Activated CD4-positive, alpha-beta T cell treated with anti-CD3 and anti-CD28 coated beads for 4 hours (primary cell): ENCODE measurements at places on chromosomes 5 and 9.

DNA sequence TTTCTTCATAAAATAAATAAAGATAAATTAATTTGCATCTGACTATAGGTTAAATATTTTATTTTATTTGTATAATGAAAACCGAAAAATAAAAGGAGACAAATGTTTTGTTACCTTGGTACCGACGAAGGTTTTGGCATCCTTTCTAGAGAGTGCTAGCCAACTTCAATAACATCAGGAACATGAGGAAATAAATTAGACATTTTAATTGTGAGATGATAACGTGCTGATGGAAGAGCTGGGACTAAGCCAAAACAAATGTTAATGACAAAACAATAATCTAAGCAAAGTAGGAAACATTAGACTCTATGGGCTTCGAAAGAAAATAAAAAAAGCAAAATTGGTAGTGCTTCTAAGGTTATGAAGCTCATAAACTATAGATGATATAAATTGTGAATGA, 201.0 kb downstream of the IRX2 start:
- no peak for DNase-seq

- DNase-seq = no peak
These were observed 61.4 kb upstream of the SRP19 start for GRCh38 chr5:112799661-112800060.

GRCh38 chr5:4984461-4984860, 155.7 kb upstream of the ADAMTS16 start:
- no peak for DNase-seq

DNA sequence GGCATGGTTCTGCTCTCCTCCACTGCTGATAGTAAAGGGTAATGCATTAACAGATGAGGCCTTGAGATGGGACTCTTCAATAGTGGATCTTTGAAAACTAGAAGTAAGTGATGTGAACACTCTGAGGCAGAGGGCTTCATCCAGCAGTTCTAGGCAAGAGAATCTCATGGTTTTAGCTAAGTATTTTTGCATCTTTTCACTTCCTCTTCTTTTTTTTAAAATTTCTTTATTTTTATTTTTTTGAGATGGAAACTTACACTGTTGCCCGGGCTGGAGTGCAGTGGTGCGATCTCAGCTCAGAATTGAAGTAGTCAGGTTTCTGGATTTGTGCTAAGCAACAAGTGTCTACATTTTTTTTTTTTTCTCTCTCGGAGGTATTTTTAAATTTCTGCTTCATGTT, 101.9 kb downstream of the MTRR start:
- DNase-seq = no peak

- no peak for DNase-seq
These were observed 144.1 kb downstream of the MAT2B start for GRCh38 chr5:163649514-163649913.

GRCh38 chr9:135748676-135749075, 46.7 kb downstream of the KCNT1 start:
- DNase-seq = no peak

DNA sequence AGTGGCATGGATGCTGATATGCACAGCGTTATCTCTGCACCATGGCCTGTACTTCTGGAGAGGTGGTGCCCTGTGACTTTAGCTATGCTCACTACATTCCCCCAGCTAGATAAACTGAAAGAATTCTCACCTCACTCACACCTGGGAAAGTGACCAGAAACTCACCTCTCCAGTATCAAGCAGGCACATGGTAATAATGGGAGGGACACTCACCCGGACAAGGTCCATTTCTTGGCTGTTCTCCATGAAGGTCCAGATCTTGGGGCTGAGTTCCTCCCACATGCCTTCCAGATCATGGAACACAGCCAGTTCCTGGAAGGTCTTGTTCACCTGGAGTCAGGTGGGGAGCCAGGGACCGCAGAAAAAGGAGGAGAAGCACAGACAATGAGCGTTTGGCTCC, 72.8 kb downstream of the NIPSNAP3B start:
- no peak for DNase-seq

GRCh38 chr9:88523056-88523455, 11.9 kb upstream of the NXNL2 start:
- DNase-seq = no peak

- DNase-seq = no peak
These were observed 67.8 kb downstream of the PCSK5 start for GRCh38 chr9:75958226-75958625.

DNA sequence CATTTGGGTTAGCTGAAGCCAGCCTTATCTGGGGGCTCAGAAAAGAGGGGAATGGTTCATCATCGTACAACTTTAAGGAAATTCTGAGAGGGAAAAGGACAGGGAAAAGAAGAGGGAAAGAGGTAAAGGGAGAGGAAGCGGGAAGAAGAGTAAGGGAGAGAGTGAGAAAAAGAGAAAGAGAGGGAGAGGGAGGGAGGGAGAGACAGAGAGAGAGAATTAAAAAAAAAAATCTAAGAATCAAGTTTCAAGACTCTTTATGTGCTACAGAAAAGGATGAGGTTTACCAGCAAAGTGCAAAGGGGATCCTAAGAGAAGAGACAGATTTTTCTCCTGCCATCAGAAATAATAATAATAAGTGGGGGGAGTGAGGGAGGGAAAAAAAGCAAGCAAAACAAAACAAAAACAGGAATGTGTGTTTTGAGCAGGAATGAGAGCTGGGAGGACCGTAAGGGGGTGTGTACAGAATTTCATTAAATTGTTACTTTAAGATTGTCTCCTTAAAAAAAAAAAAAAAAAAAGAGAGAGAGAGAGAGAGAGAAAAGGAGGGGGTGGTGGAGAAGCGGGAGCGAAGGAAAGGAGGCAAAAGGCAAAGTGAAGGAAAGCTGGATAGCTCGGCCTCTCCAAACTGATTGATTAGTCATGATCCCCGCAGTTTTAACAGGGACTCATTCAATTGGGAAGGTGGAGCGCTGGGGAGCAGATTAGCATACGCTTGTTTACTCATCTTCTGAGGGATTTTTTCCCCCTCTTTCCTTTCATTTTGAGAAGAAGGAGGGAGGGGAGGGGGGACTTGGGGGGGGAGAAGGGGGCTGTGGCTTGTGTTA, 438 bp upstream of the PAPPA start:
- no peak for DNase-seq

DNA sequence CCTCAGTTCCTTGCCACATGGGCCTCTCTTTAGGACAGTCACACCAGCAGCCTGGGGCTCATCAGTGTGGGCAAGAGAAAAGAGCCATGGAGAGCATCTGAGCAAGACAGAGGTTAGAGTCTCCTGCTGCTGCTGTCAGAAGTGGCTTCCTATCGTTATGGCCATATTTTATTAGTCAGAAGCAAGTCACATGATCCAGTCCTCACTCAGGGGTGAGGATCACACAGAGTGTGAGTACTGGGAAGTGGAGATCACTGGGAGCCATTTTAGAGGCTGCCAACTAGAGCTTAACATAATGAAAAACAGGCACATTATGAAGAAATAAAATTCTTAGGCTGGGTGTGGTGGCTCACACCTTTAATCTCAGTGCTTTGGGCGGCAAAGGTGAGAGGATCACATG, 62.0 kb downstream of the DIRAS2 start:
- no peak for DNase-seq

DNA sequence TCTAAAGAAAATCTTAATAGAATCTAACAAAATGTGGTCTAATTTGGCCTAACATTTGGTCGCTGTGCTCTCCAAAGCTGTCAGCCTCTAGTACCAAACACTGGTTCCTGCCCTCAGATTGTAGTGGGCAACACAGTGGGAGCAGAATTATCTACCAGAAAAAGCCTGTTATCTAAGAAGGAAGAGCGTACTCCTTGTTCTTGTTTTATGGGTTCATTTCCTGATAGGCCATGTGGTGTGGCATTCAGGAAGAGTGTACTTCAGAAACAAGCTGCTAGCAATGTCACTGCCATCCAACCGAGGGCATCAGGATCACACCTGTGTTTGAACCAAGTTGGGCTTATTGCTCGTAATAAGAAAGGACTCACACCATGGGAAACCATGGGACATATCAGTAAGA, 487.9 kb upstream of the DAP start:
- no peak for DNase-seq

- no peak for DNase-seq
These were observed 311.3 kb downstream of the GADD45G start for GRCh38 chr9:89916001-89916597.

DNA sequence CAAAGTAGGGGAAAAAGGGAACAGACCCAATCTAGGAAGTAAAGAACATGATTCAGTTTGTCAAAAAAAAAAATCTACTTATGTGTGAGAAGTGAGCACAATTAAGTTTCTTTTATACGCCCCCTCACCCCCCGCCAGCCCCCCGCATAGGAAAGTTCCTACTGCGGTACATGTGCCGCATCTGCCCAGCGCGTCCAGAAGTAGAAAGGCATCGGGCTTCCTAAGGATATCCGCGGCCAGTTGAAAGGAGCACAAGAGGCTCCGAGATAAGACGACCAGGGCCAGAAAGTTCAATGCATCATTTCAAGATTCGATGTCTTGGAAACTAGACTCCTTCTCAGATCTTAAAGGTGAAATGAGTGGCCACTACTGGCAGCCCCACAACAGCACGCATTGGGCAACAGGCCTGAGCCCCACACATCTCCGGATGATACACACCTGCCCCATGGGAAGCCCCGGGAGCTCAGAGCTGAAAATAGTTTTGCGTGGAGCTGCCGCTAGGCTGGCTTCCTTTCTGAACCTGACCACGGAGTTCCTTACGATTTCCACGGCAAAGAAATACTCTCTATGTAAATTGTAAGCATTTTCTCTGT, 203.9 kb downstream of the RAB3C start:
- no peak for DNase-seq

DNA sequence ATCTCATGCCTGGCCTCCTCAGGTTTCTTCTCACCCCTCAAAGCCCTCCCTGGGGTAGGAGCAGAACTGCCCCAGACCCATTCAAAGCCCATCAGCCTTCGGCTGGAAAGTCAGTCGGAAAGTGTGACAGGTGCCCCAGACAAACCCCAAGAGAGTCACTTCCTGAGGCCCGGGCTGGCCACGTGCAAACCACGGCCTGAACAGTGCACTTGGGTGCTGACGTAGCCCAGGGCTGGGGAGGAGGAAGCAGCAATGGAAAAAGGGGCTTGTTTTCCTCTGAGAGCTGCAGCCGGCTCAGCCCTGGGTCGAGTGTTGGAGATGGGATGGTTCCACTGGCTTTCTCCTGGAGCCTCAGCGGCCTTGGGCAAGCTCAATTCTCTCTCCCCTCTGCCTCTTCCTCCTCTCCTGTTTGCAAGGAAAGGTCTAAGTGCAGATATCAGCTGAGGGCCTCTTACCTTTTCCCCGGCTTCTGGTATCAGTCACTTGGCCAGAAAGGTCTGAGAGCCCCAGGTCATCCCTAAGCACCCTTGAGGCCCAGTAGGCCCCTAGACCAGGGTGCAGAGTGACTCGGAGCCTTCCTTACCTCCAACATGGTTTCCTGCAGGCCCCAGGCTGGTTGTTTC, 5.9 kb upstream of the EGR1 start:
- peak; percentile 91 for DNase-seq

DNA sequence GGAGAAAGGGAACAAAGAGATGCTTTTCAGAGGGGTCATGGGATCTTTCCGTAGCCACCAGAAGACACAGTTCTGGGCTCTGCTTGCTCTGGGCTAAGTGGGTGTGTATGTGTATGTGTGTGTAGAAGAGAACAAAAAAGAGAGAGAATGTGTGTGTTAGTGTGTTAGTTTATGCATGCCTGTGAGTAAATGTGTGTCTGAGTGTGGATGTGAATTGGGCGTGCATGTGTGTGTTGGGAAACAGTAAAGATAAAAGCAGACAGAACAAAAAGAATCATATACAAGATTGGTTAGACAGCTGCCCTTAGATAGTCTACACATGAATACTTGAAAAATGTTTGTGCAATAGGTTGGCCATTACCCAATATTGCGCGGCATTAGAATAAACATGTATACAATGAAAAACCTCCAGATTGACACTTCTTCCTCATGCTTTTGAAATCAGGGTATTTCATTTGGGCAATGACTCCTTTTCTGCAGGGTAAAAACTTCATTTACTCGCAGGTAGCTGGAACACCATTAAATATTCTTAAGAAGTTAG, 36.5 kb upstream of the HSPA9 start:
- DNase-seq = no peak

- DNase-seq = no peak
These were observed 82.5 kb upstream of the LMNB1 start for GRCh38 chr5:126694403-126694802.

DNA sequence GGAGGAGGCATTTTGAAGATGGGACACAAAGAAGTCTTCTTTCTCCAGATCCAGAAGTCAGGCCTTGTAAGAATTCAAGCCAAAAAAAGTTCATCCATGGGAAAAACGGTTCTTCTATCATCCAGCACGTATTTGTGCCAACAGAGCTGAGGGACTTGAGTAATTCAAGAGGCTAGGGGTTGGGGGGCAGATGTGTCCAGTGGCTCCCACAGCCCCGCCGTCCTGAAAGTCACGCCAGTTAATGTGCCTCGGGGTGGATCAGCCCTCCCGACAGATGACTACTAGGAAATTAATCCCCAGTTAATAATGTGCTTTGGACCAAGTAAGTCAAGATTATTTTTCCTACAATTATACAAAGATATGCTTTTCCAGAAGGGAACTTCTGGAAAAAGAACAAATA, 23.4 kb downstream of the NREP start:
- no peak for DNase-seq

- no peak for DNase-seq
These were observed 18.0 kb downstream of the AQP3 start for GRCh38 chr9:33429256-33429985.

- no peak for DNase-seq
These were observed 47.3 kb downstream of the ZNF366 start for GRCh38 chr5:72459913-72460312.

GRCh38 chr9:5278486-5278885, 26.0 kb downstream of the RLN2 start:
- no peak for DNase-seq

DNA sequence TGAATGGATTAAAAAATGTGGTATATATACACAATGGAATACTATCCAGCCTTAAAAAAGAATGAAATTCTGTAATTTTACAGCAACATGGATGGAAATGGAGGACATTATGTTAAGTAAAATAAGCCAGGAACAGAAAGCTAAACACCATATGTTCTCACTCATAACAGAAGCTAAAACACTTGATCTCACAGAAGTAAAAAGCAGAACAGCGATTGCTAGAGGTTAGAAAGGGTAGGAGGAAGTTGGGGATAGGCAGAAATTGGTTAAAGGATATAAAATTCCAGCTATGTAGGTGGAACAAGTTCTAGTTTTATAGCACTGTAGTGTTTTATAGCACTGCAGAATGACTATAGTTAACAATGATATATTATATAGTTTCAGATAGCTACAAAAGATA, 15.8 kb downstream of the MARCHF3 start:
- no peak for DNase-seq

DNA sequence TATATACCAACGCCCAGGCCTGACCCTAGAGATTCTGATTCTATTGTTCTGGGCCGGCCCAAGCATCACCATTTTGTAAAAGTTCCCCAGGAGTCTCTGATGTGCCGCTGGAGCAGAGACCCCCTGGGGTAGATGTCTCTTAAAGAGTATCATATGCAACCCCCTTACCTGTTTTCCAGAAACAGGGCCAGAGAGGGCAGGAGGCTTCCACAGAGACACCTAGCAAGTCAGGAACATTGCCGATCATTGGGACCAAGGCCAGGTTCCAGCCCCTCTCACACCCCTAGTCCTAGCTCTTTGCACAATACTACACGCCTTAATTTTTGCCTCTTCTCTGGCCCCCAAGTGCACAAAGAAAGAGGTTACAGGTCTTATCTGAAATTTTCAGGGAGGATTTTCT, 63.8 kb downstream of the TMOD1 start:
- no peak for DNase-seq
